Right atrium auricular region (tissue), 2 donors: ENCODE measurements at places on chromosomes 3 and 15.

GRCh38 chr3:161556533-161556932, 59.9 kb downstream of the OTOL1 start:
- DNase-seq, result no peak

GRCh38 chr3:97952280-97952679, 20.0 kb downstream of the RIOX2 start:
- peak; percentile 80 for DNase-seq

DNA sequence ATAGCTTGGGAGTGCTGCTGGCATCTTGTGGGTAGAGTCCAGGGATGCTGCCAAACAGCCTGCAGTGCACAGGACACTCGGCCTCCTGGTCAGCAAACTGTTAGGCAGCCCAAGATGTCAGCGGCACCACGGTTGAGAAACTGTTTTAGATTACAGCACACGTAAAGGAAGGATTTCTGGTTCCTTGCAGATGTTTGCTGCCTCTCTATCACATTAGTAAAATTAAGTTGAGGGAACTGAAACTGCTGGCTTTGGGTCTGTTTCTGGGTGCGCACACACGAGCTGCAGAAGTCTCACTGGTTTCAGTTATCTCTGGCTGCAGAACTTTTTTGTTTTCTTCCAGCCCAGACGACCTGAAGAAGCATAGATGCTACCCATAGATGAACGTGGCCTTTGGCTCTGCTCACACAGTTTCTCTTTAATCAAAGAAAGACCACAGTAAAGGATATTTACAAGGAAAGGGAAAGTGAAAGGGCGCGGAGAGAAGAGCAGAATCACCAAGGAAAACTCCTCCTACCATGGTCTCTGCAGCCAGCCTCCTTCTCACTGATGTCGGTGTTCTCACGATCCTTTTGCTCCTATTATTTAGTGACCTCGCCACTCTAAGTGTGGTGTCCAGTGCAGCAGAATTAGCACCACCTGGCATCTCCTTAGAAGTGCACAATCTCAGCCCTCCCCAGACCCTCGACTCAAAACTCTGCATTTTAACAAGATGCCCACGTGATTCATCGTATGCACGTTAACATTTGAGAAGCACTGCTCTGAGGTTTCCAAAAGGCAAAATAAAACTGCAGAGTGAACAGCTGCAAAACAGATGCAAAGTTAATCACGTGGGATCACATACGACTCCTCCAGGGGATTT, 50.6 kb upstream of the AKAP13 start:
- DNase-seq, result no peak

GRCh38 chr3:139772539-139773500, 95.0 kb upstream of the NMNAT3 start:
- DNase-seq, result no peak

DNA sequence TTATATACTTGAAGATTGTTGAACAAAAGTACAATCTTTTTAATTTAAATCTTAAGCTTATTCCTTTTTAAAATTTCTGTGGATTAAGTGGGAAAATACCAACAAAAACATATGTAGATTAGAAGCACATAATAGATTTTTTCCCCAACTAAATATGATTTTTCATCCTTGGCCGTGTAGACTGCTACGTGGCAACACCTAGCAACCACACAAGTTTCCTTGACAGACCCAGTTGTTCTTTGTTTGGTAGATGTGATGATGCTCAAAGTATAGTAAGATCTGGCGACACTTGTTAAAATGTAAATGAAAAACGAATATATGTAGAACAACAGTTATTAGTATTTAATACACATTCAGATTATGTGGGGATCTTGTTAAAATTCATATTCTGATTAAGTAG, 271.0 kb upstream of the ROBO2 start:
- no peak for DNase-seq

DNA sequence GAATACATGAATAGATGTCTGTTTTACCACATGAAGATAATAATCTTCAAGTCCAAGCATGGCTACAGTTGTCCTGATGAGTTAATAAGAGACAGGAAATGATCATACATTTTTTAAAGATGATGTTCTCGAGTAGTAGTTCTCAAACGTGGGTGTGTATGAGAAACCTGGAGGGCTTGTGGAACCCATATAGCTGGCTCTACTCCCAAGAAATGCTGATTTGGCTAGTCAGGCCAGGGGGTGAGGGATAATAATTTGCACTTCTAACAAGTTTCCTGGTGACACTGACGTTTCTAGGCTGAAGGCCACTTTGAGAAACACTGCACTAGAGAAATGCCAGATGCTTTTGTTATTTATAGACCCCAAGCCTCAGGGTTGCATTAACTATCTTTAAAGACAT, 37.0 kb downstream of the ROPN1B start:
- DNase-seq, result no peak

GRCh38 chr15:68584756-68585573, 6.2 kb downstream of the CORO2B start:
- DNase-seq, result no peak

GRCh38 chr3:172138193-172138537, 98.8 kb downstream of the FNDC3B start:
- DNase-seq, result no peak

DNA sequence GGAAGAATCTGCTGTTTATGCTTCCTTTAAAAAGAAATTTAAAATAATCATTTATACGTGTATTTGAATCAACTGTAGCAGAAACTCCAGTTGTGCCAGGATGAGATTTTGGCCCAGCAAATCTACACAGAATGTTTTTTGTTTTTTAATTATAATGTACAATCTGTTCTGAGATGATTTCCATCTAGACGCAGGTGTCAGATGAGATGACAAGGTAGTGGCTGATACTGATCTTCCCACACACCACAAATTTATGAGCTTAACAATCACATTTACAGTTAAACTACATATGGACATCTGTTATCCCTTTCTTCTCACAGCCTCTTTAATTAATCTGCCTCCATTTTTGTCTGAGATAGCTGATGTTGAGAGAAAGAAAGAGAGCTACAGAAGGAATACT, 23.6 kb downstream of the DCLK3 start:
- DNase-seq, result no peak

DNA sequence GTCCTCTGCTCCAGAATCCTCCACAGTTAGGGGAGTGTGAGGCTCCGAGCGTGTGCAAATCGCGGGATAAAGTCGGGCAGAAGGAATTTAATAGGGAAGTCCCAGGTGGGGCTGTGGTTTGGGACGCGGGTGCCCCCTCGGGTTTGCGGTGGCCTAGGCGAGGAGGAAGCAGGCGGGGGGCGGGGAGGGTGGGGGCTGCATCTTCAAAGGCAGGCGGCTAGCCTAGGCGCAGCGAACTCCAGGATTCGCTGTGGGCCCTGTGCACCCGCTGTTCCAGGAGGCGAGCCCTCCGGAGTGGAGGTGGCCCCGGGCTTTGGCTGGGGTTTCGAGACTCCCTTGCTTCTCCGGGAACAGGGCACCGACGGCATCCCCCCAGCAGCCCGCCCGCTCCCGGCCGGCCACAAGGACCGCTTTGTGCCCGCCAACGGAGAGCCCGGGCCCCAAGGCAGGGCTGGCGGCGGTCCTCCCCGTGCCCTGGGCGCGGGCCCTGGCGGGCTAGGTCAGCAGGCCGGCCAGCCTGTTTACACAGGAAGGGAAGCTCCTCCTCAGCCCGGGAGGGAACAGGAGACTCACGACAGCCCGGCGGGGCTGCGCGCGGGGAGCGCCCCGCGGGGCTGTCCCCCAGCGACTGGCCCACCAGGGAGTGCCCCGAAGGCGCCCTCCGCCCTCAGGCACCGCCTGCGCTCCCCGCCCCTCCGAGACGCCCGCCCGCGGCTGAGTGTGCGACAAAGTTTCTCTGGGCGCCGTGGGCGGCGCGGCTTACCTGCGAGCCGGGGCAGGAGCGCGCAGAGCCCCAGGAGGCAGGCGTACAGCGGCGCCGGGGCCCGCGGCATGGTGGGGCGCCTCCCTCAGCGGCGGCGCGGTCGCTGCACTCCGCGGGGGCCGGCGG, 753 bp downstream of the ITGB5 start:
- DNase-seq, result no peak

- no peak for DNase-seq
Measured at GRCh38 chr3:135034891-135035440, 239.9 kb downstream of the EPHB1 start.

GRCh38 chr3:26622621-26623418, at the start of gene LRRC3B:
Gene LRRC3B (plus strand): TSS chr3:26622772. CDS start chr3:26709673, 86,901 bp downstream.
- no peak for DNase-seq

DNA sequence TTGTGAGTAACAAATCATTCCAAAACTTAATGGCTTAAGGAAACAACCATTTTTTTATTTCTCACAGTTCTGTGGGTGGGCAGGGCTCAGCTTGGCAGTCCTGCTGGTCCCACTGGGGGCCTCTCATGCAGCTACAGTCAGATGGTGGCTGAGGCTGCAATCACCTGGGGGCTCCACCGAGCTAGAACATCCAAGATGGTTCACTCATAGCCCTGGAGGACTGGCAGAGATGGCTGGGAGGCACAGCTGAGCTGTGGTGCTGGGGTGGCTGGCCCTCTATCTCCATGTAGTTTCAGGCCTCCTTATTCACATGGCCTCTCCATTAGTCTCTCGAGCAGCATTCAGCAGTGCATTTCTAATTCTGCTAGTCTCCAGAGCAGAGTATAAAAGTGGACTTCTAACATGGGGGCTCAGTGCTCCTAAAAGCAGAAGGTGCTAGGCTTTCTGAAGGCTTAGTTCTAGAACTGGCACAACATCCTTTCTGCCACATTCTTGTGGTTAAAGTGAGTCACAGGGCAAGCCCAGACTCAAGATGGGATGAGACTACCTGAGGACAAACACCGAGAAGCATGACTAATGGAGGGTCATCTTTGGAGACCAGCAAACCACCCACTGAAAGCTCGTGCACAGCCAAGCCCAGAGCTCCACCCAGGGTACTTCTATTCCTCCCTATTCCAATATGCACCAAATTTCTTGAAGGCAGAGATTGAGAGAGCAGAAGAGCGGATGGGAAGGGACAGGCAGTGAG, 6.3 kb downstream of the CAV3 start:
- no peak for DNase-seq

DNA sequence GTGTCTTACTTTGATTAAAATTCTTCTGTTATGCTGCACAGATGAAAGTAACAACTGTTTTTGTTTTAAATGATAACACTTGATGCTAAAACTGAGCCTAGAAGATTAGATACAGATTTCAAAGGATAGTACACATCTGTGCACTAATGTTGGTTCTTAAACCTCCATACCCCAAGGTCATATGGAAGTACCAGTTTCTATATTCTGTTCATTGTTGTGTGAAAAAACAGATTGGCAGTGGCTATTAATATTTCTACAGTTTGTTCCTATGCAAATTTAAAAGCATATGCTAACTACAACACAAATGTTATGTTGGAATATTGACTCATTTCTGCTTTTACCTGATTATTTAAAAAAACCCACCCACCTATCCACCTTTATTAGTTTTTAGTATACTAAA, 32.0 kb upstream of the GBE1 start:
- DNase-seq, result no peak

DNA sequence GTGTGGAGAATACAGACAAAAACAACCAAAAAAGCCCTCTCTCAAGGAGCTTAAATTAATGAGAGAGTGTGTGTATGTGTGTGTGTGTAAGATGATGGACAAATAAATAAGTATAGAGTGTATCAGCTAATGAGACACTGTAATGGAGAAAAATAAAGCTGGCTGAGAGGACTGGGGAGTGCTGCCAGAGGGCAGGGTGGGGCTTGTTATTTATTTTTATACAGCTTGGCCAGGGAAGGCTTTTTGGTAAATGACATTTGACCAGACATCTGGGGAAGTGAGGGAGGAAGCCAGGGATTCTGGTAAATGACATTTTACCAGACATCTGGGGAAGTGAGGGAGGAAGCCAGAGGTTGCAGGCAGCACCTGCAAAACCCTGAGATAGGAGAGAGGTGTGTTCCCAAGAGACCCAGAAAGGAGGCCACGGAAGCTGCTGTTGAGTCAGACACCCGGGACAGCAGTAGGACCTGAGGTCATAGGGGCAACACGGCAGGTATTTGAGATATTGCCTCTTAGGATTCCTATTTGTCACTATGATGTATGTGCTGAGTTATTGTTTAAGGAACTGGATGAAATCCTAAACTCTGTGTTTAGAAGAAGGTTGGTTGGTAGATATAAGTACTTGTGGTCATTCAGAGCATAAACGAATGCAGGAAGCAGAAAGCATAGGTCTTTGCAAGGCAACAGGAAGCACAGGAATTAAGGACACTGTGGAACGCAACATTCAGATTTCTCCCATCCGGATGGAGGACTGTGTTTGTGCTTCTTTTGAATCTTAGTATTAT, 2.7 kb downstream of the SV2B start:
- no peak for DNase-seq

GRCh38 chr3:8891774-8892173, 71.5 kb downstream of the RAD18 start:
- DNase-seq, result no peak

- DNase-seq, result peak; percentile 75
Measured at GRCh38 chr3:138114988-138115971, at the start of gene DZIP1L. Gene DZIP1L (minus strand): TSS chr3:138115608. CDS start chr3:138103971, 11,637 bp downstream.

DNA sequence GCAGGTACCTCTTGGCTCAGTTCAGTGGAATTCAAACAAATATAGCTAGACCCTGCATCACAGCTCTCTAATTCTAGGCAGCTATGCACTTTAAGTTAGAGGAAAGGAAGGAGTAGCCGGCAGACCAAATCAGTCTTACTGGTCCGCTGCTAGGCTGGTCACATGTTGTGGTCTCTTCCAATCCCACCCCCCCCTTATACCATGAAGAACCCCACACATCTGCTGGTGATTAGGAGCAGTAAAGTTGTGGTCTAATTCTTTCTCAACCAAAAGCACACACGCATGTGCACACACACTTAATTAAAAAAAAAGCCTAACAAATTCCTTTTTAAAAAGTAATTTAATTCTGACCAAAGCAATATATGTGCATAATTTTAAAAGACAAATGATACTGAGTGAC, 16.7 kb upstream of the SH3GL3 start:
- DNase-seq, result no peak

DNA sequence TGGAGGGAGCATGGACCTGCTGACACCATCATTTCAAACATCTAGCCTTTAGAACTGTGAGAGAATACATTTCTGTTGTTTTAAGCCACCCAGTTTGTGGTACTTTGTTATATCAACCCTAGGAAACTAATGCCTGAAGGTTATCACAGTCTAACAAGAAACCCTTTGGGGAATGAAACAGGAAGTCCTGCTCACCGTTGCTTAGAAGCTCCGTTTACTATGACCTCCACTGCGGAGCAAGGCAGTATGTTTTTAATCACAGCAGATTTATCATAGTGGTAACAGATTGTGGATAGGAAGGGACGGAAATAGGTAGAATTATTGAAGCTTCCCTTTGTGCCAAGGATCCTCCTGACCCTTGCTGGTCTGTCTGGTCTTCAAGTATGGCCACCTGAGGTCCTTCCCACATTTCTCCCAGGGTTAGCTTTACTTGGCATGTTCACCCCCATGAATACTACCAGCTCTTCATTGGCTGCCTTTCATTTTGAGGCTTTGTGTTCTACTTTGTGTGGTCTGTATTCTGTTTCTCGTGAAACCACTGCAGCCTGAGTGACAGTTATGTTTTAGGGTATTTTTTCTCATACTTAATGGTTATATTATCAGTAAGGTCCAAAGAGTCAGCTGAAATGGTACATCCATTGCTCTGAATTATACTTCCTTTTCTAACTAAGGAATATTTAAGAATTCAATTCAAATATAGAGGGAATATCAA, 201.6 kb downstream of the CHST2 start:
- no peak for DNase-seq
